ENCODE measurements at places on chromosomes 6 and 20. TPM values are rescaled to one million over a fixed set of nuclear protein-coding genes. Genes with fewer than 3 reads are reported as not detected.

- peaks cover 4% of the 10 kb centered on the region for H3K27me3 ChIP-seq
- no peak for DNase-seq
- no peaks in the 10 kb centered on the region for H3K4me1 ChIP-seq
- H3K4me3 ChIP-seq: no peak overlapping the region
- no peaks in the 10 kb centered on the region for H3K36me3 ChIP-seq
These were observed 337.6 kb downstream of the CDC5L start for GRCh38 chr6:44725070-44725469.

DNA sequence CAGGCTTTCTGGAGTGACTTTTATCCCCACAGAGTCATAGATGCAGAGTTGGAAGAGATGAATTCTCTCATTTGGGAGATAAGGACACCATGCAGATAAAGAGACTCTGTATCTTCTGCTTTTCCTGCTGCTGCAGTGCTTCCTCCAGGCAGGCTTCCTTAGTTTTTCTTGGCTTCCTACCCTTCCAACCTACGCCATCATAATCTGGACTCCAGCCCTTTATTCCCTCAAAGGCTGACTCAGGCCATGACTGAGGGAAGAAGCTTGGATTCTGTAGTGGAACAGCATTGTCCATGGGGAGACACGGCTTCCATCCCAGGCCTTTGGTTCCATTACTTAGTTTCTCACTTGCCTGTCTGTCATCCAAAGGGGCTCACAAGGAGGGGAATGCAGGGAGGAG, 6.5 kb upstream of the RNF24 start:
- H3K36me3 ChIP-seq: no peaks in the 10 kb centered on the region
- no peak overlapping the region for H3K27ac ChIP-seq
- H3K4me3 ChIP-seq: no peak overlapping the region
- no peak for DNase-seq

DNA sequence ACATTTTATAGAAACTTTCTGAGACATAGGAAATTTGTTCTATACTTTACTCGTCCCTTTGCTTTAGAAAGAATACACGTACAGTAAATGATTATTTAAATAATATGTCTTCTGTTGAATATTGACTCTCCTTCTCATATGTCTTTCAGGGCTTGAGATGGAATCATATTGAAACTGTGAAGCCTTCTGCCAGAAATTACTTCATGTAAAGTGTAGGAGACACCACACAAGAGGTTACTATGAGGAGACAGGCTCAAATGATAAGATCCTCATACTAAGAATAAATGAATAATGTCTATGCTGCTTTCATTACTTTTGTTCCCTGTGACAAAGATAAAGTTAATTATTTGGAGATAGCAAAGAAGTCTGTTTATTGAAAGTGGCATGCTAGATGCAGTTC, 1240.3 kb upstream of the MAP3K7 start:
- H3K36me3 ChIP-seq: no peaks in the 10 kb centered on the region
- no peak overlapping the region for H3K4me3 ChIP-seq
- H3K27me3 ChIP-seq: no peaks in the 10 kb centered on the region
- DNase-seq: no peak
- no peak overlapping the region for H3K27ac ChIP-seq
- H3K4me1 ChIP-seq: no peaks in the 10 kb centered on the region

DNA sequence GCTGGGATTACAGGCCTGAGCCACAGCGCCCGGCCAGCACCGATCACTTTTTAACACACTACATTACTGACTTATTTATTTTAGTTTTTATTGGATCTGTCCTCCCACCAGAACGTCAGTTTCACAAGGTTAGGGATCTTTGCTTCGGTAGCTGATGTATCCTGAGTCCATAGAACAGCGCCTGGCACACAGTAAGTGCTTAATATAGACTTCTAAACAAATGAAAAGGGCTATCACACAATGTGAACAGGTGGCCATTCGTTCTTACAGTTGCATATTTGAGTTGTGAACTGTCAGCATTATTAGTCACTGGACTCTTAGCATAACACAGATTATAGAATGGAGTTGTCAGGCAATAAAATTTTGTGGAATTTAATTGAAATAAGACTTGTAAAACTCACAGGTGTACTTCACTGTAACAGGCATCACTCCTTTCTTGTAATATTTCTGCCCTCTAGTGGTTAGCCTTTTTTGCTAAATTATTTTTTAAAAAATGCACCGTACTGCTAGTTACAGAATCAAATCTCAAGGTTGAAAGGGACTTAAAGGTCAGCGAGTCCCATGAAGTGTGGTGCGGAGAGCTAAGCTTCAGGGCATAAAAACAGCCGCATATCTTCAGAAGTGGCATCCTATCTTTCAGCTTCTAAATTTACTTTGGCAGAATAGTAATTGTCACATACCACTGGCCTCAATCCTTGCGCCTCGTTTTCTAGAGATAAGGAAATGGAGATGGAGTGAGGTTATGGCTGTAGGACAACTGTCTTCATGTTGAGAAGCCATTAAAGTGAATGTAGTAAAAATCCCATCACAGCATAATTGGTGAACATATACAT, 3.4 kb upstream of the TBC1D7 start:
- no peaks in the 10 kb centered on the region for H3K36me3 ChIP-seq
- H3K4me3 ChIP-seq: no peak overlapping the region
- H3K27ac ChIP-seq: no peak overlapping the region
- H3K27me3 ChIP-seq: no peaks in the 10 kb centered on the region
- DNase-seq: no peak

GRCh38 chr6:4185846-4186245, 50.5 kb upstream of the ECI2 start:
- no peak overlapping the region for H3K4me3 ChIP-seq
- DNase-seq: no peak
- peaks cover 9% of the 10 kb centered on the region for H3K36me3 ChIP-seq
- H3K27ac ChIP-seq: peak overlapping the region; percentile 89

The SNX14 gene
- 59.7 TPM for total RNA-seq

- H3K4me1 ChIP-seq: peaks cover 19% of the 10 kb centered on the region
- DNase-seq: peak; percentile 58
- no peak overlapping the region for H3K27ac ChIP-seq
- no peak overlapping the region for H3K4me3 ChIP-seq
- no peaks in the 10 kb centered on the region for H3K27me3 ChIP-seq
These were observed 16.9 kb upstream of the PTCRA start for GRCh38 chr6:42898891-42899361.

- H3K4me3 ChIP-seq: no peak overlapping the region
- H3K27me3 ChIP-seq: peaks cover 6% of the 10 kb centered on the region
- H3K27ac ChIP-seq: no peak overlapping the region
These were observed 29.9 kb downstream of the FRK start for GRCh38 chr6:116030770-116031169.

DNA sequence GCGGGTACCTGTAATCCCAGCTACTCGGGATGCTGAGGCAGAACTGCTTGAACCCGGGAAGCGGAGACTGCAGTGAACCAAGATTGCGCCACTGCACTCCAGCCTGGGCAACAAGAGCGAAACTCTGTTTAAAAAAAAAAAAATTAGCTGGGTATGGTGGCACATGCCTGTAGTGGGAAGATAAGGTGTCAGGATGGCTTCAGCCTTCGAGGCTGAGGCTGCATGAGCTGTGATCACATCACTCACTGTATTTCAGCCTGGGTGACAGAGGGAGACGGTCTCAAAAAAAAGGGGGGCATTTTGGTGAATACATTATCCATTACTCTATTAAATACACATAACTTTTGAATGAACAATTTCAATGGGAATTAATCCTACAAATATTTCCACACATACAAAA, 32.4 kb downstream of the SNX3 start:
- peaks cover 2% of the 10 kb centered on the region for H3K36me3 ChIP-seq
- H3K4me3 ChIP-seq: no peak overlapping the region
- H3K27ac ChIP-seq: no peak overlapping the region

- peak overlapping the region; percentile 30 for H3K4me3 ChIP-seq
- H3K4me1 ChIP-seq: peaks cover 37% of the 10 kb centered on the region
- H3K27ac ChIP-seq: peak overlapping the region; percentile 58
These were observed 1.9 kb upstream of the AP5S1 start for GRCh38 chr20:3818155-3819151.

The GJA10 gene
- total RNA-seq: 0.32 TPM

DNA sequence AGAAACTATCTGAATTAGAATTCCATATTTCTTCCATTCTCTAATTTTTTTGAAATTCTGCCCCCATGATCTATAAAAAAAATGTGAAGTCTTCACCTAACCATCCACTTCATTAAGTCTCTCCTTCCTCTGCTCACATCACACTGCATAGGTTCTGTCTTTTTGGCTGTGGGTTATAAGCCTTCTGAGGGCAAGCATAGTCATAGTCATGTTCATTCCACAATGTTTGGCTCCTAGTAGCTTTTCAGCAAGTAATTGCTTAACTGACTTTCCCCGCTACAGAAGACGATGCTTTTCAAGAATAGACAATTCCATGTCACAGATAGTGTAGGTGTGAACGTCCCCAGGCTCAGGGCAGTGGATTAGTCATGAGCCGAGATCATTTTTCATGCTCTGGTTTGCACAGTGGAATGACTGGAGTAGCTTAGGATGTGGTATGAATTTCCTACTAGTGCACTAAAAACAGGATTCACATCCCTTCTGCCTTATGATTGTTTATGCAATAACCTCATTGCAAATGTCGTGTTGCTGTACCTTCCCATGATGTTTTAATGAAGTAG, 29.1 kb downstream of the WRNIP1 start:
- H3K4me3 ChIP-seq: no peak overlapping the region
- DNase-seq: no peak
- H3K27me3 ChIP-seq: no peaks in the 10 kb centered on the region
- H3K27ac ChIP-seq: peak overlapping the region; percentile 93

- no peaks in the 10 kb centered on the region for H3K36me3 ChIP-seq
- no peaks in the 10 kb centered on the region for H3K27me3 ChIP-seq
- H3K27ac ChIP-seq: no peak overlapping the region
- no peaks in the 10 kb centered on the region for H3K4me1 ChIP-seq
- no peak for DNase-seq
These were observed 323.8 kb upstream of the JARID2 start for GRCh38 chr6:14921878-14922671.

DNA sequence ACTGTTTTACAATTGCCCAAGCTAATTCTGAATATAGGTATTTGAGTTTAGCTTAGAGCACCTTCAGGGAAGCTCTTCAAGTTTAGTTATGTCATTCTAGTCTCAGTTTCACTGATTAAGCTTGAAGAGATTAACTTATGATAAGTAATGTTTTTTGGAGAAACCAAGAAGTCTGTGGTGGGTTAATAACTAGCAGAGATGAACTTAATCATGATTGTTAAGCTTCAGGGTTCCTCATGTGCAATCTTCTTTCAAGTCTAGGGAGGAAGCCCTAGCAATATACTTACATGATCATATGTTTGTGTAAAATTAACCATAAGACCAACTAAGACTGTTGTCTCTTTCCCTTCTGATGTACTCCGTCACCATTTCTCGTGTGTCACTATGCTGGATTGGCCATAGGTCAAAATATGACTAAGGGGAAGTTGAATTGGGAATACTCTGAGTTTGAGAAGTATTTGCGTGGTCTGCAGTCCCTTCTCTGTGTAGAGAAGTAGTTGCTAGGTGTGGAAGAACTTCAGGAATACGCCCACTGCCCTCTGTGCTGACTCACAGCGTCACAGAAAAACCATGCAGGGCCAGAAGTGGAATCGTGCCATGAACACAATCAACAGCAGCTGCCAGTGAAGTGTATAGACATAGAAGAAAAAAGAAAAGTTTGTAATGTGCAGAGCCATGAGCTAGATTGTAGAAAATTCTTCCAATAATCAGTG, 88.3 kb downstream of the SH3BGRL2 start:
- H3K27me3 ChIP-seq: peaks cover 9% of the 10 kb centered on the region
- no peak for DNase-seq
- H3K27ac ChIP-seq: no peak overlapping the region
- no peaks in the 10 kb centered on the region for H3K36me3 ChIP-seq

GRCh38 chr6:143050509-143050908, 10.2 kb upstream of the AIG1 start:
- no peak overlapping the region for H3K27ac ChIP-seq
- H3K4me1 ChIP-seq: no peaks in the 10 kb centered on the region
- DNase-seq: no peak
- no peaks in the 10 kb centered on the region for H3K36me3 ChIP-seq
- no peak overlapping the region for H3K4me3 ChIP-seq
- H3K27me3 ChIP-seq: peaks cover 10% of the 10 kb centered on the region

GRCh38 chr6:143592335-143592734, 80.8 kb upstream of the FUCA2 start:
- H3K4me1 ChIP-seq: peaks cover 6% of the 10 kb centered on the region
- no peak overlapping the region for H3K4me3 ChIP-seq
- no peaks in the 10 kb centered on the region for H3K36me3 ChIP-seq
- H3K27ac ChIP-seq: no peak overlapping the region

DNA sequence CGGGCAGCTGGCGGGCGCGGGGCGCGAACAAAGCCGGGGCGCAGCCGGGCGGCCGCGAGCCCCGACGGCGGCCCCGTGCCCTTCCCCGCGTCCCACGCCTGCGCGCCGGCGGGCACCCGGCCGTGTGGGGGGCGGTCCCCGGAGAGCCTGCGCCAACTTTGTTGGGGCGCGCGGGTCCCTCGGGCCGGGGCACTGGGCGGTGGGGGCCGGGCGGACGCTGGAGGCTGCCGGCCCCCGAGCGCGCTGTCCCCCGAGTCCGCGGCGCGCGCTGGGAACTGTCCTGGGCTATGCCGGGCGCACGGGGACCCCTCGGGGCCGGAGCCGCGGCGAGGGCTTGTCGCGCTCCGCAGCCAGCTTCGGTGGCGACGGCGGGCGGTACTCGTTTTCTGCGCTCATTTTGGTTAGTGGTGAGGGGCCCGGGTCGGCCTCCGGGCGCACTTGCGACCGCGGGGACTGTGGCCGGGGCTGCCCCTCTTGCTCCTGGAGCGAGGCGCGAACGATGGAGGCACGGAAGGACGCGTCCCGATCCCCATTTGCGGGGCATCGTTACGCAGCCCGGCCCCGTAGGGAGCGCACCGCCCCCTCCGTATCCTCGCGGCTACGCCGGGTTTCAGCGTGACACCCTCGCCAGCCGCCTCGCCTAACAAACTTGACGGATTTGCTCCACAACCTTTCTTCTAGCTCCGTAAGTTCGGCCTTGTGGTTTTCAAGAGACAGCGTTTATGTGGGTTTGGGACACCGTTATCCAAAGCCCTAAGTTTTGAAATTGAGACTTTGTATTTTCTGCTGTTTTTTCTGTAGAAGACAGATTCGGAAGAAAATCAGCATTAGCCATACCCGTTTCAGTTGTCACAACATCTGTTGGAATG, 622 bp downstream of the SS18L1 start:
- H3K4me1 ChIP-seq: peaks cover 38% of the 10 kb centered on the region
- DNase-seq: peak; percentile 53
- H3K27ac ChIP-seq: peak overlapping the region; percentile 72
- peak overlapping the region; percentile 84 for H3K4me3 ChIP-seq

DNA sequence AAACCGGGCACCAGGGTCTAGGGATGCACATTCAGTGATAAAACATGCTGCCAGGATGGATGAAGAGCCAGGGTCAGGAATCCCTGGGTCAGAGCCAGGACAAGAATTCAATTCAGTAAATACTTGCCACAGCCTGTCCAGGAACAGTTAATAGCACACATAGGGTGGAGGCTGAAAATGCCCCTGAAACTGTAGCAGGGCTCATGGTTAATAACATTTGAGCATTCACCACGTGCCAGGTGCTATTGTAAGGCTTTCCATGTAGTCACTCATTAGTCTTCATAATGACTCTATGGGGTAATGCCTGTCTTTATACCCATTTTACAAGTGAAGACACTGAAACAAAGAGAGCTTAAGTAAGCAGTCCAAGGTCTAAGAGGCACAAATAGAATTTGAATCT, 296.3 kb downstream of the LRFN2 start:
- H3K4me3 ChIP-seq: no peak overlapping the region
- no peaks in the 10 kb centered on the region for H3K4me1 ChIP-seq
- no peak for DNase-seq
- H3K27ac ChIP-seq: no peak overlapping the region
- peaks cover 27% of the 10 kb centered on the region for H3K27me3 ChIP-seq
- no peaks in the 10 kb centered on the region for H3K36me3 ChIP-seq

- H3K36me3 ChIP-seq: no peaks in the 10 kb centered on the region
- no peak overlapping the region for H3K4me3 ChIP-seq
- no peak for DNase-seq
- no peaks in the 10 kb centered on the region for H3K4me1 ChIP-seq
- no peak overlapping the region for H3K27ac ChIP-seq
- H3K27me3 ChIP-seq: no peaks in the 10 kb centered on the region
These were observed 1.6 kb downstream of the TRDN start for GRCh38 chr6:123635144-123635543.

All from activated T-helper 2 cell treated with anti-CD3 and anti-CD28 coated beads, Interferon-gamma antibody, Interleukin-2, Interleukin-4, amounts not matched to agents 10 μg/mL and 5 μg/mL and 100 μg/mL, durations not matched to agents 14 hours and 24 hours and 36 hours (primary cell).